Mesenchymal stem cell (in vitro differentiated cells and primary cell): ENCODE measurements at places on chromosomes 11 and 22.

- DNase-seq: no peak
Measured at GRCh38 chr11:5922749-5923426, 19.2 kb upstream of the OR56A3 start.

GRCh38 chr11:59833602-59834001 lies 11.7 kb downstream of the CBLIF start:
- no peak for DNase-seq

DNA sequence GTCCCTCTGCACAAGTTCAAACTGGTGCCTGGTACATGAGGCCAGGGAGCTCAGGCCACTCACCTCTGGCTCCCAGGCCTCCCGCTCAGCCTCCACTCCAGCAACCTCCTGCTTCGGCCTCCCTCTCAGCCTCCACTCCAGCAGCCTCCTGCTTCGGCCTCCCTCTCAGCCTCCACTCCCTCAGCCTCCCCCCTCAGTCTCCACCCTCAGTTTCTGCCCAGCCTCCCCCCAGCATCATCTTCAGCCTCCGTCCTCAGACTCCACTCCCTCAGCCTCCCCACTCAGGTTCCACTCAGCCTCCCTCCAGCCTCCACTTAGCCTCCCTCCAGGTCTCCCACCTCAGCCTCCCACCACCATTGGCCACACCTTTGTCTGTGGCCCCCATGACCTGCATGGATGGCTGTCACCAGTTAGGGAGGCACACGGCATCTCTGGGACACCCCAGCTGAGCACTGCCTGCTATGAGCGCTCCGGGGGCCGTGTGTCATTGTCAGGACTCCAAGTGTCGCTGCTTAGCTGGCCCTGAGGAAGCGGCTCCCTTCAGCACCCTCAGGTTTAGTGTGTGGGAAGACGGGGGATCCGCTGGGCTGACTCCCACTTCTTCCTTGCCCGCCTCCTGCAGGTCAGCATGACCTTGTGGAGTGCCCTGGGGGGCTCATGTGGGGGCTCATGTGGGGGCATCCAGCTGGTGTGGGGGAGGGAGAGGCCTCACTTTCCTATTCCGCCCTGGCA lies 39.0 kb downstream of the GRAMD4 start:
- DNase-seq: no peak

- DNase-seq: no peak
Measured at GRCh38 chr11:460331-461199, 10.5 kb downstream of the PTDSS2 start.

DNA sequence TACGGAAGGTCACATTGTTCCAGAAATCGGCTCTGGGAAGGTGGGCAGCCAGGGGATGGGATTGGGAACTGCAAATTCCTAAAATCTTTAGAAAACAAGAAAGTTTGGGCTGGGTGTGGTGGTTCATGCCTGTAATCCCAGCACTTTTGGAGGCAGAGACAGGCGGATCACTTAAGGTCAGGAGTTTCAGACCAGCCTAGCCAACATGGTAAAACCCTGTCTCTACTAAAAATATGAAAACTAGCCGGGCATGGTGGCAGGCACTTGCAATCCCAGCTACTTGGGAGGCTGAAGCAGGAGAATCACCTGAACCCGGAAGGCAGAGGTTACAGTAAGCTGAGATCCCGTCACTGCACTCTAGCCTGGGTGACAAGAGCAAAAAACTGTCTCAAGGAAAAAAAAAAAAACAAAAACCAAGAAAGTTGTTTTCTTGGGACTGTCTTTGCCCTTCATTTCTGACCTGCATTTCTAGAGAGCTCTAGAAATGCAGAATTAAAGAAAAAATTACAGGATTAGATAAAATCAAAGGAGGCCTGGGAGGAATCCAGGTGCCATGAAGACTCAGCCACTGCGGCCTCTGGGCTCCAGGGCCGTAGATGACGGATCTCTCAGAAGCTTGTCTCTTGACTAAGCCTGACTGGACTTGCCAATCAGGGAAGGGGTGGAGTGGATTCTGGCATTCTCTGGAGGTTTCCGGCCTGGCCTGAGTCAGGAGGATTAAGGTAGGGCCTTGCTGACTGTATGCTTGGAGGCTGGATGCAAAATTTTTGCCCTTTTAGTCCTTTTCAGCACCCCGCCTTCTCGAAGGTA lies 5.3 kb upstream of the MALAT1 start:
- DNase-seq: peak; percentile 96

- DNase-seq: no peak
Measured at GRCh38 chr22:49956418-49956770, 4.2 kb upstream of the PIM3 start.
